ENCODE measurements at places on chromosomes 7 and 10.

DNA sequence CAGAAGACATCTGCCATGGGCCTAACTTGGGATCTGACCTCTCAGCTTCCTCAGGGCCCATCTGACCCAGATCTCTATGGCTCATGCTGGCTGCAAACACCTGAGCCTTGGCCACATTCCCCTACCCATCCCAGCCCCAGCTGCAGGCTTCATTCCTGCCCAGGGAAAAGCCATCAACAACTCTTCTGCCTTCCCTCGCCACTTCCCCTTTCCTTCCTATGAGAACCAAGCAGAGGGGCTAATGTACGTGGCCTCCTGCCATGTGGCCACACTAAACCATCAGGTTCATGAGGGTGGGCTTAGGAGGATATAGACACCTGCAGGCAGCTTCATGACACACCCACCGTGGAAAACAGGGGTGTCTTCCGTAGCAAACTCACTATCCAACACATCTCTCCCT is 312.2 kb downstream of the GALNT17 start:
- no peak for DNase-seq

- DNase-seq = no peak
Observed at GRCh38 chr7:35389636-35390035, 135.7 kb upstream of the TBX20 start.

- no peak for DNase-seq
Observed at GRCh38 chr10:14025283-14026189, 305.2 kb downstream of the FRMD4A start.

DNA sequence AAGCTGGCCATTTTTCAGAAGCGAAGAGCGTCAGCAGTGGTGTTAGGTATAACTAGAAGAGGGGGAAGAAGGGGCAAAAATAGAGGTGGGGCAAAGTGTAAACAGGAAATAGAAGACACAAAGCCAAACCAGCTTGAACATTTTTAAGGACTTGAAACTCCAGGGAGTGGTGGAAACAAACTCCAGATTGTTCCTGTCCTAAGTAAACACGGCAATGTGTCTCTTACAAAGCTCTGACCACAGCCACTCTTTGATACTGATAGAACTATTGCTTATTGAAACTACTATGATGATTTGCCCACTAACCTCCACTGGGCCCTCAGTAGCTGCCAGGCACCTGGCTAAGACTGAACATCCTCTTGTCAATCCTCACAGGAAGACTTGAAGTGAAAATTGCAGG is 20.8 kb upstream of the CDH23 start:
- DNase-seq = no peak

- DNase-seq = no peak
Observed at GRCh38 chr7:27111751-27112277, 9.3 kb upstream of the HOXA2 start.

- DNase-seq = no peak
Observed at GRCh38 chr7:10789170-10789569, 184.5 kb upstream of the PHF14 start.

DNA sequence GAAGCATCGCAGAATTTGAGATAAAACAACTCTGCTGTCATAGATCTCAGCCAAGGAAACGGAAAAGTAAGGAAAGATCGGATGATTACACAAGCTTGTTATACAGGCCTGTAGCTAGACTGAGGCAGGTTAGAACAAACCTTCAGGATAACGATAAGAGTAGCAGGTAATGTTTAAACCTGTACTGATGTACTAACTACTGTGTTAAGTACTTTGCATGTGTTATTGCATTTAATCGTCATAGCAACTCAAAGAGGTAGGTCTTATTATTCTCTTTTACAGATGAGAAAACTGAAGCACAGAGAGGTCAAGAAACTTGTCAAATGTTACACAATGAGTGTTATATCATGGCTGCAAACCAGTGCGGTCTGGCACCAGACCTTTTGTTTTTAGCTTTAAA is 352.5 kb downstream of the GPAM start:
- DNase-seq = no peak

- DNase-seq = no peak
Observed at GRCh38 chr10:107230887-107231286, 66.4 kb upstream of the SORCS1 start.

DNA sequence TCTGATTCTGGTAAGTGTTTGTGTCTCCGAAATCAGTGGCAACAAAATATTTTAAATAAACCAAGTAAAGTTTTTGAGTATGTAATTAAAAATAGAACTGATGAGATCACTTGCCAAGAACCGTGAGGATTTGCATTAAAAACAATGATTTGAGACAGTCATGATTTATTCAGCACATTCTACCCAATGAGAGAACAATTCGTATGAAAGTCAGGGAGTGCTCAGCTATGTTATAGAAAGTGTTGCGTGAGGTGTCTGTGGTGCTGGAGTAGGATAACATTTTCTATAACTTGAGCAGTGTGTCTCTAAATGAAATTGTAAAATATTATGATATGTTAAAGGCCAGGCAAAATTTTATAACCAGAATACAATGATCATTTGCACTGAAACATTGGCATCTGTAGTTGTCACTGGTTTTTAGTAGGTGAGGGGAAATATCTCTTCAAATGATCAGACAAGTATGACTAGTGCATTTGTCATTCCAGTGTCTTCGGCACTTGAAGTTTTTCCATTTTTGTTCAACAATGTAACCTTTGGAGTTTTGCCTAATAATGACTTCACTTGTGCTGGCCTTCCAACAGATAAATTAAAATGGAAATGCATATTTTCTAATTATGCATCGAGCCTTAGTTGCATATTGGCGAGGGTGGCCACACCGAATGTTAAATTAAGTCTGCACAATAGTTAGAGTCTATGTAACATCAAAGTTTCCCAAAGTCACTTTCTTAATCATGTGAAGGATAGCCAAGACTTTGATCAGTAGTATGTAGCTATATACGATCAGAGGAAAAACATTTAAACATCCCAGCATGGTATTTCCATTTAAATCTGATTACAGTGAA is 335.9 kb downstream of the GFRA1 start:
- DNase-seq = no peak

DNA sequence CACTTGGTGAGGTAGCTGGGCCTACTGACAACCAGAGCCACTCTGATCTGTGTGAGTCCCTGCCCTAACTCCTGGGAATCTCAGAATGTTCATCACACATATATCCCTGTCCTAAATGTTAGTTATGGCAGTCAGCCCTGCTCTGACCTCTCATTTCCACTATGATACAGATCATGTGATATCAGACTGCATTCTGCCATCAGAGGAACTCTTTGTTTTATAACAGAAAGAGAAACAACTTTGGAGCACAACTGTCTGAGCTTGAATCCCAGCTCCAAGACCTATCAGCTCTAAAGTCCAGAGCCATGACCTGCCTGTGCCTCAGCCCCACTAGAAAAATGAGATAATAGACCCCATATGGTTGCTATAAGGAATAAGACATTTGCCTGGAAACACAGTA is 54.6 kb upstream of the ABCB4 start:
- no peak for DNase-seq

DNA sequence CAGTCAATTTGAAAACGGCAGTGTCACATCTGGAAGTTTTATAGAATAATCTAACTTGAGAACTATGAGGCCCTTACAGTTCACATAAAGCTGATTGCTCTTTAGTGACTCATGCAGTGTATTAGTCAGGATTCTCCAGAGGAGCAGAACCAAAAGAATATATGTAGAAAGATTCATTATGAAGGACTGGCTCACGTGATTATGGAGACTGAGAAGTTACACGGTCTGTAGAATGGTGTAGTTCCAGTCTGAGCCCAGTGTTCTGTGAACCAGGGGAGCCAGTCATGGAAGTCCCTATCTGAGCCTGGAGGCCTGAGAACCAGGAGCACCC is 21.5 kb downstream of the RBM33 start:
- no peak for DNase-seq

GRCh38 chr10:130666215-130666614 is 530.0 kb downstream of the GLRX3 start:
- DNase-seq = no peak

DNA sequence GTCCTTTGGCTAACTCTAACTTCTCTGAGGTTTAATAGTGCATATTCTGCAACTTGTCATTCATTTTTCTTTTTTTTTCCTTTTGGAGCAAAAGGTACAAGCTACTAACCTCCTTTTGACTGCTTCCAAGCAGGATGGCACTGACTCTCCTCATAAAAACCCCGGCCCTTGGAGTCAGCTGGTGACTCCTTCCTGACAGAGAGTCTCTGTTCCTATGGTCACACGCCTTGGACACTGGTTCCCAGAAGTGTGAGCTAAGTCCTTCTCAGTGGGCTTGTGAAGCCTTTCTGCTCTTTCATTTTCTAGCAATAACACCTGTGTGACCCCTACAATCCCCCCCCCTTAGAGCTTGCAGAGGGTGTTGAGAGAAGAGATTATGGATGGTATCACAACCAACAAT is 21.7 kb downstream of the DOCK4 start:
- DNase-seq = no peak

GRCh38 chr10:5927306-5927705 is 37.3 kb downstream of the FBH1 start:
- DNase-seq = no peak

DNA sequence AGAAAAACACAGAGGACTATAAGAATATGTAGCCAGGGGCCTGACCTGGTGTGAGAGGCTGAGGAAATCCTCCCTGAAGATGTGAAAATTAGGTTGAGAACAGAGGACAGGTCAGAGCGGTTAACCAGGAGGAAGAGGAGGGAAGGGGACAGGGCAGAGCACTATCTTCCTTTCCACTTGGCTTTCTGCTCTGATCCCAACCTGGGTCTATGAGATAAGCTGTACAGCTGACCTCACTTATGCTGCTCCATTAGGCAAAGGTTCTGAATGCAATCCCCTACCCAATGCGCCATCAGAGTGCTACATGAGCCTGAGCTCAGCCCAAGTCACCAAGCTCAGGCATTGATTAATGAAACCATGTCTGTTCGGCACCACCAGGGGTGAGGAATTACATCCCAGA is 10.5 kb downstream of the LIPA start:
- DNase-seq = no peak

GRCh38 chr10:74888962-74889661 is 62.7 kb downstream of the KAT6B start:
- DNase-seq = no peak

DNA sequence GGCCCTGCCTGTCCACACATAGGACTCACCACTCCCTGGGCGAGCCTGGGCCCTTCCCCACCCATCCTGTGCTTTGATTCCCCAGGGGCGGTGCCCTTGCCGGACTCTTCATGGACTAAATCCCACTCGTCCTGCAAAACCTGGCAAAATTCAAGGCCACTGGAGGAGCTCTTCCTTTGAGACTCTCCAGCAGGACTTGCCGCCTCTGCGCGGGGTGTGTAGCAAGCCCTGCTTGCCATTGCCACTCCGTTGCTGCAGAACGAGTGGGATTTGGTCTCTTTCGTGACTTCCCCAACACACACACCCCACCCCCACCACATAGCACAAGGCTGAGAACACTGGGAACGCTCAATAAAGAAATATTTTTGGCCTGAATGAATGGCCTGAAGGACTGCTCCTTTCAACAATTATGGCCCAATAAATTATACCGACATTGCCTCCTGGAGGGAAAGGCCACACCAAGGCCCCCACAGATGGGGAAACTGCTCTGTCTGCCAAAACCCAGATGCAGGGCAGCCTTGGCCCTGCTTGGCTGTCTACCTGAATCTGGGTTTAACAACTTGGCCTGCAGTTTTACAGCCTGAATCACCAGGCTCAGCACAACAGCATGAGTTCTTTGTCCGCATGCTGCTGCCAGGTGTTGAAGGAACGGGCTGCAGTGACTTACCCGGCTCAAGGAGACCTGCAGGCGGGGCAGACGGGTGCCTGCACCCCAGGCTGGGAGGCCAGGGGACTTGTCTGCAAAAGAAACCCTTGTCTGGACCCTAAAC is 72.8 kb upstream of the KAT6B start:
- DNase-seq = no peak

Measured in DND-41 (cell line).